ENCODE measurements at places on chromosomes 12 and 14.

- DNase-seq, result no peak
These were observed 12.3 kb upstream of the C12orf71 start for GRCh38 chr12:27094726-27095125.

DNA sequence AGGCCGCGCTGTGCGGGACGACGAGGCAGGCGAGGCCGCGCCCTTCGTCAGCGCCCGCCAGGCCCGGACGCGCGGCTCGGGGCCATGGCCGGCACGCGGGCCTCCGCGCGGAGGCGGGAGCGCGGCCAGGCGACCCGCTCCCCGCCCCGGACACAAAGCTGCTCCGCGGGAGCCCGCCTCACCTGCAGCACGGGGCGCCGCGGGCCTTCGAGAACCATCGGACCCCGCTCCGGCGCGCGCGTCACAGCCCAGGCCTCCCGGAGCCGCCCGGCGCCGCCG lies 342 bp downstream of the DICER1 start:
- no peak for DNase-seq

DNA sequence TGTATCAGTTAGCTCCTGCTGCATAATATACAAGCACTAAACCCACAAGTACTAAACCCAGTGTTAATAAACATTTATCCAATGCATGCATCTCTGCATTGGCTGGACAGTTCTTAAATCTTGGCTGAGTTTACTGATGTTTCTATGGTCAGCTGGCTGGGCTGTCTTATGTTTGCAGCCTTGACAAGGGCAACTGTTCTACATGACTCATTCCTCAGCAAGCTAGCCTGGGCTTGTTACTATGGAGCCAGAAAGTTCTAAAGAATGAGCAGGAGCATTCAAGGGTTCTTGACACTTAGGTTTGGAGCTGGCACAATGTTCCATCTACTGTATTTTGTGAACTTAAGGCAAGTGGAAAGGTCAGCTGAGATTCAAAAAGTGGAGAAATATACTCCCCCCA lies 199.1 kb downstream of the GLT1D1 start:
- peak; percentile 15 for DNase-seq

DNA sequence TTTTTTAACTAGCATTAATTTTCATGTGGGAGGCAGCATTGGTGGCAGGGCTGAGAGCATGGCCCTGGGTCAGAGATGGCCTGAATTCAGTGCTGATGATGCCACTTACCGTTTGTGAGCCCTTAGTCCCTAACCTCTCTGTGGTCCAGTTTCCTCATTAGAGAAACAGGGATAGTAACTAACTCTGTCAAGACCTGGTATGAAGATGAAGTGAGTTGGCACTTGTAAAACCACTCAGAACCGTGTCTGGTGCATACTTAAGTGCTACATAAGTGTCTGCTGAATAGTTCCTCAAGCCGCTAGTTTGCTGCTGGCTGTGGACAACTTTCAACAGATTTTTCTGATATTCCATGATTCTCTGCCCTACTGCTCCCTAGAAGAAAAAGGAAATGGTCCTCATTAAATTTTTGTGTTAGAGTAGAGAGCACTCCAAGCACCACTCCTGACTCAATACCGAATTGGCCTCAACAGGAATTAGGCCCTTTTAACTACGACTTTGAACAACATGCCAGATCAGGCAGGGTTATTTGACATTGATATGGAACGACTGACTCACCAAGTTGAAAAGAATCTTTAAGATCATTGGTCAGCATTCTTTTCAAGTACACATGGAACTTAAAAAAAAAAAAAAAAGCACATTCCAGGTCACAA lies 250.2 kb downstream of the ANO2 start:
- DNase-seq, result no peak

DNA sequence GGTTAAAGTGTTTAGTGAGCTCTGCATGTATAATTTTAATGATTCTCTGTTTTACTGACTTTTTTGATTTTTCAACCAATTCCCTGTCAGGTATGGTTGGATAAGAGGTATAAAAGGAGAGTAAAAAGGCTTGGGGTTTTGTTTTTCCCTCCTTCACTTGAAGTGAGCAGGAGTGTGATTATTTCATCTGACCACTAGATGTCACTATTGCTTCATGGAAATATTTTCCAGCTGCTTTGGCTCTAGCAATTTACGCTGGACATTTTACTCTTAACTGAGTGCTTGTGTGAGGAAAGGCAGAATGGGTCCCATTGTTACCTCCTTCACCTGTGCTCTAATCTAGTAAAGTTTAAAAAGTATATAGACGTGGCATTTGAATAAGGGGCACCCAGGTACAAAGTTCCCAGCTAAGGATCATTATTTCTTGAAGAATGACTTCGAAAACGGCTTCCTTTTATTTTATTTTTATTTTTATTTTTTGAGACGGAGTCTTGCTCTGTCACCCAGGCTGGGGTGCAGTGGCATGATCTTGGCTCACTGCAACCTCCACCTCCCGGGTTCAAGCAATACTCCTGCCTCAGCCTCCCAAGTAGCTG lies 66.5 kb downstream of the TBC1D30 start:
- DNase-seq, result no peak

- no peak for DNase-seq
These were observed 16.8 kb upstream of the ITPK1 start for GRCh38 chr14:93132472-93133065.

DNA sequence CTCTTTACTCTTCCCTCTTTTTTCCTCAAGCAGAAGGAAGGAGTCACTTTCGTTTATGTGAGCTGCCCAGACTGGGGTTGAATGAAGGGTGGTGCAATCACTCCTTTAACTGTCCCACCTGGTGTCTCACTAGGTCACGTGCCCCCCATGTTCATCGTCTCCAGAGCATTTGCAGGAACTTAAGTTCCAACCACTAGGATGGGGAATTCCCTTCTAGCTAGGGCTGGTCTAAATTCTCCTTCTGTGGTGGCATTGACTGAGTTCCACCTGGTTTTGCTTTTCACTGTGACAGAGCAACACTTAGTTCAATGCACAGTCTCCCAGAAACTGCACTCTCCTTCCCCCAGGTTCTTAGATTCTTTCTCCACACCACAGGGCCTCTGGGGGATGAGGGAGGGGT lies 9.5 kb downstream of the FANCM start:
- no peak for DNase-seq

DNA sequence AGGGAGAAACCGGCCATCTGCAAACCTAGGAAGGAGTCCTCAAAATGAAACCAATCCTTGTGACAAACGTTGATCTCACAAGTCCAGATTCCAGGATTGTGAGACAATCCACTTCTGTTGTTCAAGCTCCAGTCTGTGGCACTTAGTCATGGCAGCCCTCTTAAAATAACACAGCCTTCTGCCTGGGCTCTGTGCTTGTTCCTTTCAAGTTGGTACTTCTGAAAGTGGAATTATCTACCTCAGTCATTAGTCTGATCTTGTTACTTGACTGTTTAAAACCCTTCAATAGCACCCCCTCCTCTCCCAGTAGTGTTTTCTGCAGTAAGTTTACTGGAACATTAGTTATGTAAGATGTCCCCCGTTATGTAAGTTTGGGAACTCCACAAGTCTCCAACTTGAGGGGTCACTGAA lies 111.0 kb upstream of the HIF1A start:
- DNase-seq, result no peak

DNA sequence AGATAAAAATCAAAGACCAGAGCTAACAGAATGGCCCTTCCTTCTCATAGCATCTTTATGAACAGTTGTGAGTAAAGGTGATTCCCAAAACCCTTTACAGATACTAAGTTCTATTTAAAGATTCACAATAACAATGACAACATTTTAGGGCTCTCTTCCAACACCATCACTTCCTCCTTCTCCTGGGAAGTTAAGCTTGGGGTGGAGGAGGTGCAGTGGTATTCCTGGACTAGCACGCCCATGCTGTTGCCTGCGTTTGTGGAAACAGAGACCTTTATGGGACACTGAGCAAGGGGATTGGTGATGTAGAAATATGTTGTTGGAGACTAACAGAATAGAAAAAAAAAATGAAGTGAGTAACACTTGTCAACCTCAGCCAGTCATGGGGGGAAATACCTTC lies 22.5 kb downstream of the SYNE2 start:
- DNase-seq, result no peak

All from non-pigmented ciliary epithelial cell (primary cell).